ENCODE measurements at places on chromosomes 3 and 15.
A peak's percentile ranks its signal among the peaks of the same experiment; 100 is the strongest.

DNA sequence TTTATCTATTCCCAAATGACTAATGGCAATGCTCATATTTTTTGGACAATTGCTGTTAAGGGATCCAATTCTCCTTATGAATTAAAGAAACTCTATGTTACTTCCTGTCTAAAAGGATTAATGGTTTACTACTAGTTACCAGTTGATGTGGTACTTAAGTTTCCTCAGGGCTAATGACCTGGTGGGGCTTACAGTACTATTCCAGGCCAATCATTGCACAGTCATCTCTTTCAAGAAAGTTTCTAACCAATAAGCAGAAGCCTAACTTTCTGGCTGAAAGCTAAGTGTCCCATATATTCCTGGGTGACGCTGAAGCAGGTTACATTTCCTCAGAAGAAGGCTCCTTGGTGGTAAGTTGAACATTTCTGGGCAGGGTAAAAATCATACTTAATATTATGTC, at the start of gene SLC12A1:
SLC12A1 (plus strand) TSS at position 322 of the 400 bp plus-strand sequence. CDS start 1,418 bp downstream, outside the sequence.
- DNase-seq = no peak

GRCh38 chr3:189786479-189787064, 155.4 kb downstream of the TP63 start:
- no peak for DNase-seq

GRCh38 chr3:66010739-66011655, 27.7 kb downstream of the MAGI1 start:
- DNase-seq = no peak

GRCh38 chr3:12340506-12340905, 51.6 kb downstream of the PPARG start:
- DNase-seq = no peak

DNA sequence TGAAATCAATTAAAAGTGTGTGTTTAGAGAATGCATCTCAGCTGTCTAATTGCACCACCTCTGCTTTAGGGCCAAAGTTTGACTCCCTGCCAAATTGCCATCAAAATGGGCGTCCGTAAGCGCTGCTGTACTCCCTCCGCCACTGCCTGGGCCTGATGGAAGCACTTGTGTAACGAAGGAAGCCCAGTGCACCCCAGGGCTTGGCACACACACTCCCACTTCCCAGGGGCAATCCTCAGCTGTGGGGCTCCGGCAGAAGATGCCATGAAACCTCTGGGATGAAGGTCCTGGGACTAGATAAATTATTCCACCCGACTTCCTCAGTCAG, 137.8 kb downstream of the RORA start:
- DNase-seq = no peak

DNA sequence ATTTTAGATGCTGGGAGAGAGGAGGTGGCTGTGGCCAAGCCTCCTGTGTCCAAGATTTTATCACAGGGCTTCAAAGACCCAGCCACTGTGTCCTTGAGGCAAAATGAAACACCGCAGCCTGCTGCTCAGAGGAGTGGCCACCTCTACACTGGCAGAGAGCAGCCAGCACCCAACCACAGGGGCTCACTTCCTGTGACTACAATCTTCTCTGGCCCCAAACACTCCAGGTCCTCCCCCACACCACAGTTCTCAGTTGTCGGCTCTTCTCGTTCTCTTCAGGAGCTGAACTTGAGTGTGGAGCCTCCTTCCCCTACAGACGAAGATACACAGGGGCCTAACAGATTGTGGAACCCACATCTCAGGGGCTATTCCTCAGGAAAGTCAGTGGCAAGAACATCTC, 45.6 kb downstream of the CDAN1 start:
- no peak for DNase-seq

DNA sequence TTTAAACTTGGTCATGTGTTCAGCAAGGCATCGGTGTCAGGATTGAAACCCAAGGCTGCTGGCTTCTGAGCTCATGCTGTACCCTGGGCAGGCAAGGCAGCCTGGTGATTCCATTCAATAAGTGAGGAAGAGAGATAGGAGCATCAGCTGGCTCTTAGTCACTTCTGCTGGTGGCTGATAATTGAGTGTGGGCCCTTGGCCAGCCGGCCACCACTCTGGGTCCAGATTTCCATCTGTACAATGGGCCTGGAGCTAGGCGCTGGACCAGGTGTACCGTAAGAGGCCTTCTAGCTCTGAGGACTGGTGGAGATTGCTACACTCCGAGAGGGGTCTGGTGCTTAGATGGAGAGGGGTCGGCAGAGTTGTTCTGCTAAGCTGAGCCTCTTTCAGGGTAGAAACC, 4.3 kb downstream of the CD276 start:
- no peak for DNase-seq

- DNase-seq = no peak
Observed at GRCh38 chr15:101505610-101506337, 16.3 kb upstream of the PCSK6 start.

DNA sequence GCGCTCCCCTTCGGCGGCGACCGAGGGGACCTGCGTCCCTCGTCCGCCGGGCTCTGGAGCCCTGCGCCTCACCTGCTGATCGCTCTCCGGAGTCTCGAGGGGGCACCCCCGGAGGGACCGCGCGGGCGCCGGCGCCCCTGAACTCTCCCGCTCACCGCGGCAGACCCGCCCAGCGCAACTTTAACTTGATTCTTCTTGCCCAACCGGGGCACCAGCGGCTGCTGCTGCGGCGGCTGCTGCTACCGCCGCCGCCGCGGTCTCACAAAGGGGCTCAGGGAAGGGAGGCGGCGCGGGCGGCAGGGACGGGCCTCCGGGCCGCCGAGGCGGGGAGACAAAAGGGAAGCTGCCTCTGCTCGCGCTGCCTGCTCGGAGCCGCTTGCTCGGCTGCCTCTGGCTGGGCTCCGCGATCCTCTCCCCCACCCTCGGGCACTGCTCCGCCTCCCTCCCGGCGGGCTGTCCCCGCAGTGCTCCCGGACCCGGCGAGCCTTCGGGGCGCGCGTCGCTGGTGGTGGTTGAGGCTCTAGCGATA, at the start of gene PPM1L:
PPM1L (plus strand) TSS at position 456 of the 529 bp plus-strand sequence.
- DNase-seq = no peak

DNA sequence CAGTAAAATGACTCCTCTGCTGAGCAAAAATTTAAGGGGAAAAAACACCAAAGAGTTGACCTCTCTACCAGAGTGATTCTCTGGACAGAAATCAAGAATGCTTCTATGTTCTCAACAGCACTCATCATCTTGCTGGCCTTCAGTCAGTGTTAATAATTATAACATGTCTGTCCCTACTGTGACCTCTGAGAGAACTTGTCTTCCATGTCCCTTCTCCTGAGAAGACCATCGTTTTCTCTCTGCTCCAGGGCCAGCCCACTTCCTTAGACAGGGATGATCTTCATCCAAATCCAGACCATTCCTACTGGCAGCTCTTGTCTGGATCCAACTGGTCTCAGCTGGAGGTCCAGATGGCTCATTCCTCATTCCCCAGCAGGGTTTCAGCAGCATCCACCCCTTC, 139.0 kb upstream of the NECTIN3 start:
- DNase-seq = no peak

DNA sequence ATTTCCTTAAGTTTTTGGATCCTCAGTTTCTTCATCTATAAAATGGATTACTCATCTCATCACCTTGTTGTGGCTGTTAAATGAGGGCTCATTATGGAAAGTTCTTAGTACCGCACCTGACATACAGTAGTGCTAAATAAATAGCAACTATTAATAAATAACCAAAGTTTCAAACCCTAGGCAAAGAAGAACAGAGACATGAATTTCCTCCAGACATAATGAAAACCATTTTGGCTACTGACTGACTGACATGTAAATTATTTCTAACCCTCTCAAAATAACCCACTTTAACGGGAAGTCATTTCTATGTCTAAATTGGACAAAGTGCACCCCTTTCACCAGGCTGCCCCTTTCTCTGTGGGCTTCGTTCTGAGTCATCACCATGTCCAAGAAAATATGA, 17.4 kb upstream of the KLHL6 start:
- no peak for DNase-seq

GRCh38 chr3:162041622-162042021, 545.0 kb downstream of the OTOL1 start:
- no peak for DNase-seq

- no peak for DNase-seq
Observed at GRCh38 chr15:63699101-63699785, 102.1 kb downstream of the FBXL22 start.

- peak; percentile 75 for DNase-seq
Observed at GRCh38 chr15:47196048-47196447, 521.3 kb upstream of the SEMA6D start.

GRCh38 chr3:9157651-9158362, 91.6 kb downstream of the SRGAP3 start:
- DNase-seq = no peak

- no peak for DNase-seq
Observed at GRCh38 chr3:32262201-32262600, 23.7 kb downstream of the CMTM8 start.

GRCh38 chr3:134312072-134312872, 61.6 kb upstream of the RYK start:
- no peak for DNase-seq

- no peak for DNase-seq
Observed at GRCh38 chr3:114886905-114887304, 260.2 kb downstream of the ZBTB20 start.

- DNase-seq = no peak
Observed at GRCh38 chr15:93102211-93102610, 13.2 kb upstream of the RGMA start.

GRCh38 chr15:89551550-89551949, 23.7 kb upstream of the TICRR start:
- no peak for DNase-seq

DNA sequence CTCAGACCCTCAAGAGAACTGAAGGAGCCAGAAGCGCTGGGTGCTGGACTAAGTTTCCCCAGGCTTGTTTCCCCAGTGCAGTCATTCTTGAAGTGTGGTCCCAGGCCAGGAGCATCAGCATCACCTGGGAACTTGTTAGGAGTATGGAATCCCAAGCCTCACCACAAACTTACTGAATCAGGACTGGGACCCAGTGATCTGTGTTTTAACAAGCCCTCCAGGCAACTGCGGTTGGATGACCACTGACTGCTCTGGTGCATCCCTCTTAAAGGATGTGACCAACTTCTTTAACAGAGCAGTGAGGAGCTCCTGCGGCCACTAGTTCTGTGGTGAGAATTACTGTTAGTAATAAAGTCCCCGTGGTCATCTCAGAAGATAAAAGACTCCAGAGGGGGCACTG, 62.4 kb upstream of the DAZL start:
- no peak for DNase-seq

- DNase-seq = no peak
Observed at GRCh38 chr3:47571391-47572175, 7.1 kb downstream of the CSPG5 start.

DNA sequence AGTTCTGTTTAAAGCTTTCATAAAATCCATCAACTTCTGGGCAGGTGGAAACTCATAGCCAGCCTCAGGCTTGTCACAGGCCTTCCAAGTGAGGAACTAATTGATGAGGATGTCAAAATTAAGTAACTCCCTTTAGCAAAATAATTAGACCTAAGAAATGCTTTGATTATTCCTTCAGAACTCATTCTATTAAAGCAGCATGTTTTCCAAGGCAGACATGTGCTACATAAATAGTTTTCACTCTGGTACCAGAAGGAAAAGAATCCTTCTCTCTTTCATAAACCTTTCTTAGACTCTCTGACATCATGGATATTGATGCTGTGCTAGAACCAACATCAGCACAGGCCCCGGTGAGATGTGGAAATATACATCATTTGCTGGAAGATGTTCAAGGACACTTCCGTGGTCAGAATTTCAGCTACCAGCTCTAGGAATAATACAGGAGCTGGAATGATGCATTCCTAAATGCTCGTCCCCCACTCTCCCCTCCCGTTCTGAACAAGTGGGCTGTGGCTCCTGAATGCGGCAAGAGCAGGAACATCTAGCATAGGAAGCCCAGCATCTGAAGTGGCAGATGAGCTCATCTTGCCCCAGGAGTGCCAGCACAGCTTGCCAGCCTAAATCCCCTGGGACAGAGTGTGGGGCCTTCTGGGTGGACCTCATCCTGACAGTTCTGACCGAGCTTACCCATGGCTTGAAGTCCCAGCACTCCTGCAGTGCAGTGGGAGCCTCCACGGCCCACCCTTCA, 82.4 kb downstream of the WWTR1 start:
- no peak for DNase-seq

- DNase-seq = no peak
Observed at GRCh38 chr15:70314688-70315087, 217.0 kb upstream of the TLE3 start.

DNA sequence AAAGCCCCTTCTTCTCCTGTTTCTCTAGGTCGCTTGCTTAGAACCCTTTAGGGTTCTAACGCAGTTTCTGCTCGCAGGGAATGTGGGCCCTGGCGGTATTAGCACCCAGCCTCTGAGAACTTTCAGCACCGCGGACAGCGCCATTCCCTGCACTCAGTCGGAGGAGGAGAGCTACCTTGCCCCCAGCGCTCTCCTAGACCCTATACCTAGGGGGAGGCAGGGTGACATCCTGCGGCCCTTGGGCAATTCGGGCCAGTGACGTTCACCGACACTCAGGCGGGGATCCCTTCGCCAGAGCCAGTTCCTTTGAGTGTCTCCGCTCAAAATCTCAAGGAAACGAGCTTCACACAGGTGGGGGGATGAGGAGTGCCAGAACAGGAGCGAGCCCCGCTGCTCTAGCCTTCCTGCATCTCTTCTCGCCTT, 1.3 kb downstream of the SLC7A14 start:
- no peak for DNase-seq

DNA sequence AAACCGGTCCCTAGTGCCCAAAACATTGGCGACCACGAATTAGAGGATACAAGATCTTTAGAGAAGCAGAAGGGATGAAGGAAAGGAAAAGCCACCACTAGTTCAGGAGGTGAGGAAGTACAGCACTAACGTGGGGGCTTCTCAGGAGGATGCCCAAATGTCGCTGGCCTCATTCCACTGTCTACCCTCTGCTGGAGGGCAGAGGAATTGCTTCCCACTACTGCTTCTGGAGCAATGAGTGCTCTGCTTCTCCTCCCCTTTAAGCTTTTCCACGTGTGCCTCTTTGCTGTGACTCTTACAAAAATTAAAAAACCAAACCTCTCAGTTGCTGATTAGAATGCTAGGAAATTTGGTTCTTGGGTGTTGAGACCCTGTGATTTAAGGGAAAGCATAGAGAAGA, 281.3 kb downstream of the CLSTN2 start:
- no peak for DNase-seq

GRCh38 chr15:44598892-44599291, 61.9 kb downstream of the EIF3J start:
- no peak for DNase-seq

- DNase-seq = no peak
Observed at GRCh38 chr3:47015151-47015550, 35.7 kb downstream of the NBEAL2 start.

GRCh38 chr3:82163907-82164520, 402.6 kb upstream of the GBE1 start:
- no peak for DNase-seq

DNA sequence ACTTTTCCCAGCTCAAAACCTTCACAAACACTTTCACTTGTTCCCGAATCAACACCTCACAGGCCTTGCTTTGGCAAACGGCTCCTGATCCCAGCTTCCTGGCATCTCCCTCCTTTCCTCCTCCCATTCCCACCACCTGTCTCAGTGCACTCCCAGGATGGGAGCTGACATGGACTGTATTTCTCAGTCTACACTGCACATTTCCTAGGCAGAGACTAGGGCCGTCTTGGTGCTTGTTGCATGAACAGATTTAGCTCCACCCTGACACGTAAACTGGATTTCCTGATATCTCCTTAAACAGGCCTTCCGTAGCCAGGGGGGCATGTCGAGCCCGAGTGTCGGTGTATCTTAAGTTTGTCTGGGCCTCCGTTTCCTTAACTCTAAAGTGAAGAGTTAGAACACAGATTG, 790 bp upstream of the WHAMM start:
- no peak for DNase-seq
